ENCODE measurements at places on chromosomes 4 and X.

- peak; percentile 68 for DNase-seq
Measured at GRCh38 chr4:160038615-160039014, 935.7 kb downstream of the RAPGEF2 start.

DNA sequence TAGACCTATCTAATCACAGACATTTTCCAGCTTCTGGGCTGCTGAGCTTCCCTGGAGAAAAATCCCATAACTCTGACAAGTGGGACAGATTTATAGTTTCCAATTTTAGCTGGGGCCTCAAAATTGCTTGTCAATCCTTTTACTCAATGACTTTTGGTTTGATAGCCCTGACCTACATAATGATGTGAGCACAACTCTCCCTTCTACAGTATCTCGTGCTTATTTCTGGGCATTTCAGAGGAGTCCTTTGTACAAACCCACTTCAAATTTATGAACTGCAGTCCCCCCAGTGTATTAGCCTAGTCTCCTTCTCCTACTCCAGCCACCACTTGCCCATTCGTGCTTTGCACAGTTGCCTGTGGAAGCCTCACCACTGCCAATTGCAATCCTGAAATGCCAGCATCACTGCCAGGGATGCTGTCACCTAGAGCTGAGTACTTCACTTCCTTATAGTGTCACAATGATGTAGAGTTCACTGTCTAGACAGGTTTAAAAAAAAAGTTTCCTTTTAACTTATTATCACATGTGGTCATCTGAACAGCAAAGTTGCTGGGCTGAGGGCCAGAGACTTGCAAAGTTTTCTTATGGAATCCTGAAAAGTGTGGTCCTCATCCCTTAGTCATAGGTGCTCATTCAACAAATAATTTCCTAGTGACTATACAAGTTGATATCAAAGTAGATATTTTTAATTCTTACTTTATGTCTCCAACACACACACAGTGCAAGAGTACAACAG is 21.2 kb downstream of the TRAM1L1 start:
- DNase-seq, result peak; percentile 82

- DNase-seq, result peak; percentile 69
Measured at GRCh38 chr4:118967393-118967792, 78.7 kb downstream of the SYNPO2 start.

GRCh38 chr4:1582227-1582626 is 101.9 kb downstream of the FAM53A start:
- no peak for DNase-seq

GRCh38 chr4:141047228-141047884 is 85.9 kb downstream of the RNF150 start:
- peak; percentile 90 for DNase-seq

- no peak for DNase-seq
Measured at GRCh38 chr4:95869961-95870500, 30.1 kb downstream of the PDHA2 start.

GRCh38 chr4:159766241-159766640 is 663.4 kb downstream of the RAPGEF2 start:
- no peak for DNase-seq

GRCh38 chrX:1493877-1494510 is 41.3 kb upstream of the ASMTL start:
- no peak for DNase-seq

DNA sequence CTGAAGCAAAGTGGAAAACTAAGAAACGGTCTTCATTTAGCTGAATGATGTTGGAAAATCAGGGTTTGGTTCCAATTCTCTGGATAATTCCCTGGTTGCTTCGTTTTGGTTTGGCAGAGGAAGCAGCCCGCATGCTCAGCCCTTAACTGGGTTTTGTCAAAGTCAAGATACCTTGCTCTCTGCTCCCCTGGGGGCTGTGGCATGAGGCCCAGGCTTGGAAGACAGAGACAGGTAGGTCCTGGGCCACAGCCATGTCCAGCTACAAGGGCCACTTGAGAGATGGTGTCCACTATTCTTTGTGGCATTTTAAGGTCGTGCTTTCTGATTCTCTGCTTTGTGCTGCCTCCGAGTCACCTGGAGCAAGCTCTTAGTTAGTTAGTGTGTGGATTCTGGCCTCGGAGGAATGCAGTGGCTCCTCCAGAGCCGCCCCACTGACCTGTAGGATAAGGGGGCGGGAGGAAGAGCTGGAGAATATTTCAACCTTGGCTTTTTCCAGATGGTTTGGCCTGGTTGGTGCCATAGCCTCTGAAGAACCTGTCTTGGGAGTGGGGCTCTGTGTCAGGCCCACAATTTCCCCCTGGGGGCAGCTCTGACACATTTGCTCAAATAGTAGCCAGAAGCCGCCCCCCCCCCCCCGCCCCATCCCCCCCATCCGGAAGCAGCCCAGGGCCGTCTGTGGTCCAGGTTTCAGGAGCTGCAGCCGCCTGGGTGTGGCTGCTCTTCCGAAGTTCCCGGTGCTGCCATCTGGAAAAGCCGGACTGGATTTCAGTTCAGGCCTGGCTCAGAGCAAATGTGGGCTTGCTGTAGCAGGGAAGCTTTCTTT is 147.1 kb downstream of the NHS start:
- peak; percentile 50 for DNase-seq

- DNase-seq, result no peak
Measured at GRCh38 chr4:112674376-112674775, 37.4 kb downstream of the LARP7 start.

DNA sequence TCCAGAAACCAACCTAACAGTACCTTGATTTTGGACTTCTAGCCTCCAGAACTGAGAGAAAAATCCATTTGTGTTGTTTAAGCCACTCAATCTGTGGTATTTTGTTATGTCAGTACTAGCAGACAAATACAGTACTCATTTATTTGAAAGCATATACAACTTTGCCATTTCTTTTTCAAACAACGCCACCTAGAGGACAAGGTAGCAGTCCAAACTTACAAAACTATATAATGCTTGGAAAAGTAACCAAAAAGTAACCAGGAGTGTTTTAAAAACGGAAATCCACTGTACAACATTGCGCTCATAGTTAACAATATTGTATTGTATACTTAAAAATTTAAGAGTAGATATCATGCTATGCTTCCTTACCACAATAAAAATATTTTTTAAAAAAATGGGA is 37.0 kb upstream of the FGF13 start:
- no peak for DNase-seq

DNA sequence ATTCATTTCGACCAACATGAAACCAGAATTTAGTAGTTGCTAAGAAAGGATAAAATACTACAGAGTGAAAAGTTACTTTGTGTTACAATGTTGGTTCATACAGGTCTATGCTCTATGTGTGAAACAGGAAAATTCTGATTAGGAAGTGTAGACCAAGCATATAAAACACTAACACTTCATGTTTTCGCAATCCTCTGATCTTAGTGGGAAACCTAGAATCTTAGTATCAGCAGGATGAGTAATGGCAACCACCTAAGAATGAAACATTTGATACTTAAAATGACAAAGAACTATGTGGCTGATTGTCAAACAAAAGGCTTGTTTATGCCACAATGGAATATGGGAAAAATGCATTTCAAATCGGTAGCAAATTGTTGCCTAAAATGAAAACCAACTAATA is 116.1 kb downstream of the AMMECR1 start:
- no peak for DNase-seq

- peak; percentile 23 for DNase-seq
Measured at GRCh38 chr4:41061482-41062185, 152.7 kb downstream of the APBB2 start.

- DNase-seq, result no peak
Measured at GRCh38 chr4:183618681-183619080, 40.3 kb downstream of the RWDD4 start.

DNA sequence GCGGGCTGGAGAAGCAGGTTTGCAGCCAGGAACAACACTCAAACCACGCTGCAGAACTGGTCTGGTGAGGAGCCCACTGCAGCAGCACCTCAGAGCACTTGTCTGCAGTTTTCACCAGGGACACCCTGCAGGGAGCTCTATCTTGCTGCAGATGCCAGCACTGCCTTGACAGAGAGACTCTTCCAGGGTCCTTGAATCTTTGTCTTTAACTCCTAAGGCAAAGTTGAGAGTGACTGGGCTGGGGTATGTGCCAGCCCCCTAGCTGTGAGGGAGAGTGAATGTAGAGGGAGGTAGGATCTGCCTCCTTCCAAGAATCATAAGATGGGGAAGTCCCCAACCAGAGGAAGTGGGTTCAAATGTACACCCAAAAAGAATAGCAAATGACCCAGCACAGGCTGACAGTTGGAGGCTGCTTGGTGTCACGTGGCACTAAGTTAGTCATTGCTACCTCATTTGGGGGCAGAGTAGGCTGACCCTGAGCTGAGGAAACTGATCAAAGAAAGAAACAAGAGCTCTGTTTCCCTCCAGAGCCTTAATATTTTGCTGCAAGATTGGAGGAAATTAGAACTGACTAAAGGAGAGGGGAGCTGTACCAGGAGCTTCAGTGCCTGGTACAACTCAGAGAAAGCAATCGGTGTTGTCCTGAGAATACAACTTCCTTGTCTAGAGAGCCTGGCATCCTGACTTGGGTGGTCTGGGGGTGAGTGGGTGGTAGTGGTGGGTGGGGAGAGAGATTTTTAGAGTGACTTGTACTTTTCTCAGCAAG is 28.2 kb upstream of the HUWE1 start:
- no peak for DNase-seq

DNA sequence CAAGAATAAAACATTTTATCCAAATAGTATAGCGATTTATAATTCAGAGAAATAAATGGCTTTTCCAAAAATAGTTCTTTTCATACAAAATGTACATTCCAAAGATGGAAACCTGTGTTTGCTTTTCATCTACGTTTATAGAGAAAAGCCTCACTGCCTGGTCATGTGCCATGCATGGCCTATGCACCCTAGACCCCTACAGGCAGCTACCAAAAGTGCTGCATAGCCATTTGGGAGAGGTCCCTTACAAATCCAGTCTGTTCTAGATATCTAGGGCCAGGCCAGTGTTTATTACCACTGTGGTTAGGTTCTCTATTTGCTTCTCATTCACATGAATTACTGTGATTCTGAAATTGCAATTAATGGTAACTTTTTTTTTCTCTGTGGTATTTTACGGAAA is 17.2 kb downstream of the HMGB2 start:
- no peak for DNase-seq

DNA sequence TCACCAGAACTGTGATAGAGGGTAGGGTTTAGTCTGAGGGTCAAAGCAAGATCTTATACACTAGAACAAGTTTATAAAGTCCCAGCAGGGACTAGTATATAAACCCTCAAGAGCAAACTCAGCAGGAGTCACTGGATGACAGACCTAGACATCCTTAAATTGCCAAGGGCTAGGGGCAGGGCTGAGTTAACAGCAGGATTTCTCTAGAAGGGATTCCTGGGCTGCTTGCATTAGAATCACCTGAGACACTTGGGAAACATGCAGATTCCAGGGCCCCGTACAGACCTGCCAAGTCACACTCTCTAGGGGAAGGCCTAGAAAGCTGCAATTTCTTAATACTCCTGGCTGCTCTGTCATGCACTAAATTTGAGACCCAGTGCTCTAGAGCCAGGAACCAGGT is 6.6 kb upstream of the GPR50 start:
- no peak for DNase-seq

GRCh38 chrX:155231163-155231562 is 14.9 kb downstream of the VBP1 start:
- DNase-seq, result no peak

- DNase-seq, result no peak
Measured at GRCh38 chr4:165328101-165328425, 594 bp downstream of the MSMO1 start.

DNA sequence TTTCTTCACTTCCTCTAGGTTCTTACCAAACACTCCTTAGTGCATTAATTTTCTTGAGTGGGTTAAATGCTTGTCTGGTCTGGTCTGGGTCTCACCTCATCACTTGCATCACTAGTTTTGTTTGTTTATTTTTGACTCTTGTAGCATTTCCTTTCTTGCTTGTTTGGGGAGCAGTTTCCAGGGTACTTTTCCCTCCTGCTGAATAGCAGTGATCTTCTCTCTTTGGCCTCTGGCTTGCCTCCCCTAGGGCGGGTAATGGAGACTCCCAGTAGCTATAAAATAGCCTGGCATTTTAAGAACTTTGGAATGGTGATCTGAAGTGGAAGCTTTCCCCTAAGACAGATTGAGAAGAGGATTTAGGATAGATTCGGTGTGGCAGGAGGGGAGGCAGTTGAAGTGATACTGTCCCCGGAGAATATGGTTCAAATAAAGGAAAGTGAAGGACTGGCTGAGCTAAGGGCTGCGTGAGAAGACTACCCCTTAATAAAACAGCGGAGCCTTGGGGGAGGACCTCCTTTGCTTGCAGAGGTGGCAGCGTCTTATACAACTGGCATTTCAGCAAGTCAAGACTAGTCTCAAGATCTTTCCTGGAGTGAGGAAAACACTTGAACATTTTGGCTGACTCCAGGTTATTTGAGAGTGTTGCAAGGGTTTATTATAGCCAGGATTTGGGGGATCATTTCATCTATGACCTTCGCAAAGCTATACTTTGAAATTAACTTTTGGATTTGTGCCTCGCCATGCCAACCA is 190.6 kb downstream of the FRAS1 start:
- DNase-seq, result no peak

GRCh38 chr4:26766141-26766540 is 94.5 kb upstream of the STIM2 start:
- no peak for DNase-seq

DNA sequence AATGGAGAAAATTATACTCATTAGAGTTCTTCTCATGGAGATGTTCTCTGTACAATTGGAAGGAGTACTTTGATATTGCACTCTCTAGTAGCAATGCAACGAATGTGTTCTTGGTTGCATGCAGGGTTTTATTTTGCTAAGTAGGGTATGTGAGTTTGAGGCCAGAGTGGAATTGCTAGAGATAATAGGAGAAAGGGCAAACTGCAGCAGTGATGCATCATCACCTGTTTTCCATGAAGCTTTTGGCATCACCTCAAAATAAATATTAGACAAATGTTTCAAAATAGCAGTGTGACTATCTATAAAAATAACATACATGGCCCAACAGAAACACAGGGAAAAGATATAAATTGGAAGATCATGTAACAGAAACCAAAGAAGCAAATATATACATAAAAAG is 93.3 kb downstream of the TIGD2 start:
- no peak for DNase-seq

GRCh38 chr4:83223781-83224180 is 60.8 kb downstream of the COQ2 start:
- DNase-seq, result no peak

- peak; percentile 6 for DNase-seq
Measured at GRCh38 chr4:73161527-73162185, 92.1 kb upstream of the COX18 start.

DNA sequence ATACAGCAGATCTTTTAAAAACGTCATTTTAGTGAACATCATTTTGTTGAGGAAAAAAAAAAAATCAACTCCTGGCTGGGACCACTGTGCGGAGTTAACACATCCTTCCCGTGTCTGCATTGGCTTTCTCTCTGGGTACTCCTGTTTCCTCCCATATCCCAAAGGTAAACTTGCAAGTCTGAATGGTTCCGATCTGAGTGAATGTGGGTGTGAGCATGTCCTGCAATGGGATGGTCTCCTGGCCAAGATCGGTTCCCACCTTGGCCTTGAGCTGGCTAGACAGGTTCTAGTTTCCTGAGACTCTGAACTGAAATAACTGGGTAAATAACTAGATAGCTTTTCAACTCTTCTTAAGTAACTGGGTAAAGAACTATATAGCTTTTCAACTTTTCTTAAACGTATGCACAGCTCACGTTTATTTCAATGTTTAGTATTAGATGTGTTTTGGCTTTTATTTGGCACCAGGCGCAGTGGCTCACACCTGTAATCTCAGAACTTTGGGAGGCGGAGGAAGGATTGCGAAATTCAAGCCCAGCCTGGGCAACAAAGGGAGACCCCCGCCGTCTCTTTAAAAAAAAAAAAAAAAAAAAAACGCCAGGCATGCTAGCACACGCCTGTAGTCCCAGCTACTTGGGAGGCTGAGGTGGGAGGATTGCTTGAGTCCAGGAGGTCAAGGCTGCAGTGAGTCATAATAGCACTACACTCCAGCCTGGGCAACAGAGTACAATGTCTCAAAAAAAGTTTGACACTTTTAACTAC is 14.0 kb downstream of the RBMX start:
- DNase-seq, result no peak
